ENCODE measurements at places on chromosomes 2 and 18.
A peak's percentile ranks its signal among the peaks of the same experiment; 100 is the strongest.

- no peak for DNase-seq
These were observed 70.6 kb downstream of the COPS8 start for GRCh38 chr2:237156031-237156856.

DNA sequence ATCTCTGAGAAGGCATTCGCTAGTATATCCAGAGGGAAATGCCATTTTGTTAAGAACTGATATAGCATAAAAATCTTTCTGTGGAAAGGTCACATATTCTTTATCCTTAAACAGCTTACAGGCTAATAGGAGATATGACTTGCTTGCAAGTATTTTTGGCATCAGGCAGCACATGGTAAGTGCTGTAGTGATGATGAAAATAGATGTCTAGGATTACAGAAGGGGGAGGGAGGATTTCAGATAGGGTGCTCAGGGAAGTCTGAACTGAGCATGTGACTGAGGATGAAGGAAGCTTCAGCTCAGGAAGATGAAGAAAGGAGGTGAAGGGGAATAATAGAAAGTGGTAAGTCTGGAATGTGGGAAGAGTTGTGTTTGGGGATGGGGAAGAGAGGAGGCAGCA is 158.5 kb upstream of the NOSTRIN start:
- DNase-seq = no peak

DNA sequence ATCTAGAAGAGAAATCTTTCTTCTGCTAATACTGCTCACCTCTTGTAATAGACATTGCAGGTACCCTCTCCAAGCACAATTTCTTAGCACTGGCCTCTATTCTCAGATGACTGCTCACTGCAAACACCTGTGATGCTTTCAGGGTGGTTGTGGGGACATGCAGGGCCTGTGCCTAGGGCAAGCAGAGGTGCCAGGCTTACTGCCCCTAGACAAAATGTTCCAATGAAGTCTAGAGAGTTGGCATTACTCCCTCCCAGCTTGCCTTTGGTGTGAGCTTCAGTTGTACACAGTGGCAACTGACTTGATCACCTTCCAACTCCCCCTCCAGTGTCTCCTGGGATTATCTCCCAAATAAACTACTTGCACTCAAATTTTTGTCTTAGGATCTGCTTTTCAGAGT is 12.9 kb upstream of the TXNDC2 start:
- DNase-seq = no peak

DNA sequence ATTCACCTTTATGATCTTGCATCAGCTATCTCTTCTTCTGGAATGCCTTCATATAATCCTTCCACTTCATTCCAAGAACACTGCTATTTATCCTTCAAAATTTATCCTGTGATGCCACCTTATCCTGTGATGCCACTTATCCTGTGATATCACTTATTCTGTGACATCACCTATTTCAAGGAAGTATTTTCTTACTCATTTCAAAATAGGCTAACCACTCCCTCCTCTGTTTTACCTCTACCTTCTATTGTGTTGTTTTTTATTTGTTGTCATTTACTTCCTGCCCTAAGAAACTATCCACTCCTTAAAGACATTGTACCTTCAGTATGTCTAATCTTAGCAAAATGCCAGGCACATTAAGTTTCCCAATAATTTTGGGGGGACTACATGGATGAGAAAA is 38.8 kb downstream of the CD226 start:
- DNase-seq = no peak

GRCh38 chr18:74356959-74357358 is 41.3 kb downstream of the C18orf63 start:
- DNase-seq = no peak

GRCh38 chr2:186590350-186590758 is 498 bp downstream of the ITGAV start:
- DNase-seq = no peak

DNA sequence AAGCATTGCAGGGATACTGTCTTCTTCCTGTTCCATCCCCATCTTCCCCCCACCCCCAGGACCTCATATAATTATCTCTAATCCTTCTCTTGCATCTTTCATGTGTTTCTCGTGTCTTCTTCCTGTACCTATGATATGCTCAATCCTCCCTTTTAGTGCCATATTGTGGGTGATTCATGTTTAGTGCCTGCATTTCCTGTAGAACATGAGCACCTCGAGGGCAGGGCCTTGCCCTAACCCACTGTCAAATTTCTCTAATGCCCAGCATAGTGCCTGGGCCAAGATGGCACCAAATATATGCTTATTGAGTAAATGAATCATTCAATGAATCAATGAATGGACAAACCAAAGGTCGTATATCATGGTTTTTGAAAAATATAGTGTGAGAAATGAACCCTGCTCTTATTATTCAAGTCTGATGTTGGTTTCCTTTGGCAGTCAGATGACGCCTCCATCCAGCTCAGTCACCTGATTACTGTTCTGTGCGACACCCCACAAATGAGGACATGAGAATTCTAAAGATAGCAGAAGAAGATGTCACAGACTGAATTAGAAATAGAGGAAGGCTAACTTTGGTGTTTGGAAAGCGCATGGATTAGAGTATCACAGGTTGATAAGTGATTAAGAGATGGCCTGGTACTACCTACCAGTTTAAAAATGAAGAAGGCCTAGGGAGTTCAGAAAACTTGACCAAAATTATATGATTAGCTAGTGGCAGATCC is 278.4 kb downstream of the PRKCE start:
- no peak for DNase-seq

GRCh38 chr18:32771169-32771751 is 1.6 kb downstream of the KLHL14 start:
- DNase-seq = no peak

GRCh38 chr18:58908006-58908405 is 43.3 kb downstream of the ZNF532 start:
- DNase-seq = no peak

DNA sequence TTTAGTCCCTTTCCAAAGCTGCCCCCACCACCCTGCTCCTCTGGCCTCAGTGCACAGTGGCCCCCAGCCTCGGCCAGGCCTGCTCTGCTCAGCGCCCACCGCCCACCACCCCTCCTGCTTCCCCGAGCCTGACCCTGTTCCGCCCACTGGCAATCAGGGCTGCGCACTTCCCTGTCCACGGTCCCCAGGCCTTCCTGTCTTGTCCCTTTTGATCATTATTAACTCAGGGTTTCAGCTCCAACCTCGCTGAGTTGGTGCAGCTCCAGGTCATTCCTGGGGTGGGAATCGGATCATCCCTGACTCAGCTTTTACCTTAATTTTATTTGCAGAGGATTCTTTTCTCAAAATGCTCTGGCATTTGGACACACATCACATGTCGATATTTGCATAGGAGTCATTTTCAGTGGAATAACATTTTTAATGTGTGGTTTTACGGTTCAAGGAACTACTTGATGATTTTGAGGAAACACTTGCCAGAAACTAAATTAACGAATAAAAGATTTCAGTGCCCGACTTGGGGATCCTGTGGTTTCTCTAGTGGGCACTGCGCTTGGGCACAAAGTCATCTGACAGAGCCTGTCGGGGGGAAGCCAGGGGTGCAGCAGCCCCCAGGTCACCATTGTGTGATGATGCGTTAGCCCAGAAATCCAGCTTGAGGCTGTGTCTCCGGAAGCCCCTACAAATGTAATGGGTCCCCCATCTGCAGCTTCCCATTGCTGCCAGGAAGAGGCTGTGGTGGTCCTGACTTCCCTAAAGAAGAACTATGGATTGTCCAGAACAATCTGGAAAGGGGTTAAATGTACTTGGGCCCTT is 1.0 kb upstream of the ESPNL start:
- no peak for DNase-seq

DNA sequence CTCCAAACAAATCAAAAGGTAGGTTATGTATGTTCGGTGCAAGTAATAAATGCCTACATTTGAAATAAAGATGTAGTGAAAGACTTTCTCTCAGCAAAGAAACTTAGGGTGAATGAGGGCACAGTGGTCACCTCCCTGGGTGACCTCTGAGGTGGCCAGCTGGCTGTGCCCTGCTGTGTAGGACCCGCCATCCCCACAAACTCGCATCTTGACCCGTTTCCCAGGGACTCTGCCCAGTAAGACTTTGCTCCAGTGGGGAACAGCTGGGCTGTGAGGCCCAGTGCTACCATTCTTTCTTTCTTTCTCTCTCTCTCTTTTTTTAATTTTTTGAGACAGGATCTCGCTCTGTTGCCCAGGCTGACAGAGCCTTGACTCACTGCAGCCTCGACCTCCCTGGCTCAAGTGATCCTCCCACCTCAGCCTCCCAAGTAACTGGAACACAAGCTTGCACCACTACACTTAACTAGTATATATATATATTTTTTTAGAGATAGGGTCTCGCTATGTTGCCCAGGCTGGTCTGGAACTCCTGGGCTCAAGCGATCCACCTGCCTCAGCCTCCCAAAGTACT is 8.2 kb upstream of the GAREM2 start:
- no peak for DNase-seq

DNA sequence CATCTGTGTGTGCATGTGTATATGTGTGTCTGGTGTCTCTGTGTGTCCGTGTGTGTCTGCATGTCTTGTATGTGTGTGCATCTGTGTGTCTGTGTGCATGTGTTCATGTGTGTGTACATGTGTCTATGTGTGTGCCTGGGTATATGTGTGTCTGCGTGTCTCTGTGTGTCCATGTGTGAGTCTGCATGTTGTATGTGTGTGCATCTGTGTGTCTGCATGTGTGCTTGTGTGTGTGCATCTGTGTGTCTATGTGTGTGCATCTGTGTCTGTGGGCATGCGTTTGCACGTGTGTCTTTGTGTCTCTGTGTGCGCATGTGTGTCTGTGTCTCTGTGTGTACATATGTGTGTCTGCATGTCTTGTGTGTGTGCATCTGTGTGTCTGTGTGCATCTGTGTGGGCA is 207.7 kb downstream of the TNS1 start:
- no peak for DNase-seq

- DNase-seq = no peak
These were observed 47.6 kb upstream of the CELF4 start for GRCh38 chr18:37613253-37613565.

- no peak for DNase-seq
These were observed 17.7 kb downstream of the CNDP2 start for GRCh38 chr18:74513883-74514205.

DNA sequence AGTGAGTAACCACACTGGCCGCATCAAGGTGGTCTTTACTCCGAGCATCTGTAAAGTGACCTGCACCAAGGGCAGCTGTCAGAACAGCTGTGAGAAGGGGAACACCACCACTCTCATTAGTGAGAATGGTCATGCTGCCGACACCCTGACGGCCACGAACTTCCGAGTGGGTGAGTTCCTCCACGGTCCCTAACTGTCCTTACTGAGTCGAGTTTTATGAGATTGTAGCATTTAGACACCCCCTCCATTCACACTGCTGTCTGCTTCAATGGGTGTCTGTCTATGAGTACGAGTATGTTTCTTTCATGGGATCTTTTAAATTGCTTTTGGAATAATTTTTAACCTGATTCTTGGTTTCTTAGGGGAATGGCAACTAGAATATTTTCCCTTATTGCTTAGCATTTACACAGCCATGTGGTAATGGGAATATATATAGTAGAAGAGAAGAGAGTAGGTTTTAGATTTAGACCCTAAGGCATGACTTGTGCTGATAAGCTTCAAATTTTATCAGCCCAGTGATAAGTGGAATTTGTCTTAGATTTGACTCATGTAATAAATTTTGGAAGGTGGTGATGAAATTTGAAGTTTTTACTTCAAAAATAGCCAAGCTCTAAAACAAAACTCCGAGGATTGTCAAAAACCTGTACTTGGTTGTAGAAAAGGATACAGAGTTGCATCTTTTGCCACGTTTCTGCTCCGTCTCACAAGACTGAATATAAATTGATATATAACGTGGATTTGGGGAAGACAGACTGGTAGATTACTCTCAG is 188.2 kb downstream of the LTBP1 start:
- DNase-seq = no peak

DNA sequence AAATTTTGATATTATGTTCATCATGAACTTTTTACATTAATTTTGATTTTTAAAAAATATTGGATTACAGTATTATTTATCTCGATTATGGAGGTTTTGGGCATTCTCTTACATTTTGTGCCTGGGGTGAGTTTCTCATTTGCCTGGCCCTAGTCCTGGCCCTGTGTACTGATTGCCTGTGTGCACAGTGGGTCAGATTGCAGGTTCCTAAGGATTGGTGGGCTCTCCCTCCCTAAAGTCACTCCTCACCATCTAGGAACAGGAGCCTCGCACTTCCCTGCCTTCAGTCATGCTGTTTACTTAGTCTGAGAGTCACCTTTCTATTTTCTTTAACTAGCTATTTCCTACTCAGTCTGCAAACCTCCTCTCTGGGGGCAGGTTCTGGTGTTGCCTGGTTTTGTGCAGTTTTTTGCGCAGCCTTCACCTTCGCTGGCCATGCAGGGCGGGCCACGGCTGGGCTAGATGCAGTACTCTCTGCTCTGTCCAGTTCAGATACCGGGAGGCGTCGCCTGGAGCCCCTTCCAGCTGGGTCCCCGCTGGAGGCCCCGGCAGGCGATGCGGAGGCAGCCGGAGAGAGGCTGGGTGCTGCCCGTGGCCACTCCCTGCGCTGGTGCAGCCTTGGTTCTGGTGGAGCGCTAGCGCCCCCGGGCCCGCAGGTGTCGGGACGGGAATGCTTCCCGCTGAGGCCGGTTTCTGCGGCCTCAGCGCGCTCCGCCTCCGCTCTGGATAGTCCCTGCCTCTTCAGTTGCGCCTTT is 23.3 kb upstream of the MC5R start:
- DNase-seq = peak; percentile 5

DNA sequence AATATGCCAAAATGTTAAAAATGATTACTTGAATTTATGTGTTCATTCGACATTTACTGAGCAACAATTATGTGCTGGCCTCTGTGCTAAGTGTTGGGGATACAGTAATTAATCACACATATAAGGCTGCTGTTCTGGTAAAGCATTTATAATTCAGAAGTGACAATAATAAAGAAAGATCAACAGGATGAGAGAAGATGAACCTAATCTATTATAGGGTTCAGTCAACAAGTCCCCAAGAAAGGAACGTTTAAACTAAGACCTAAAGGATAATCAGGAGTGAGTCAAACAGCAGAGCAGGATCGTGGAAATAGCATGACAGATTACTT is 60.1 kb upstream of the COX7A2L start:
- DNase-seq = no peak

GRCh38 chr2:96618596-96619283 is 19.4 kb downstream of the KANSL3 start:
- DNase-seq = no peak

DNA sequence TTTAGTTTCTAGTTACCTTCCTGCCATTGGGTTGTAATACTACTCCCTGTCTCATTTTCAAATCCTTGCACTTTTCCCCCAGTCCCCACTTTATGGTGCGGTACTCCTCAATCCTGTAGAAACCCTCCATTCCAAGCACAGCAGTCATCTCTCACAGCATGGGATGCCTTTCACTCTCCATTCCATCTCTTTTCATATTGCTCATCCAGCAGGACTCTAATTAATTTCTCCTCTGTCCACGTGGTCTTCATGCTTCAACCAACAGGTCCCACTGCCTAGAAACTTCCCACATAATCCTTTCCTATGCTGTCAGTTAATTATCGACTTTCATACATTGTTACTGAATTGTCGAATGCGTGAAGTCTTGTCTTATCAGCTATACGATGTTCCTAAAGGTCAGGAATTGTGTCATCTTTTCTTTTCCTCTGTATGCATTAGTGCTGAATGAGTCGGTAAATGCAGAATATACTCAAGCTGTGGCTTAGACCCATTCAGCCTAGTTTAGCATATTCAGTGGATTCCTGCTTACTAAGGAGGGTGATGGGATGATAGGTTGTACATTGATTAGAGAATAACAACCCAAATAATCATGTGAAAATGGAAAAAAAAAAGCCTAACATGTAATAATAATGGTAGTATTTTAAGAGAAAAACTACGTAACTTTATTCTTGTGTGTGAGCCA is 89.7 kb downstream of the CRIM1 start:
- no peak for DNase-seq

GRCh38 chr18:896315-896714 is 8.4 kb upstream of the ADCYAP1 start:
- no peak for DNase-seq

- peak; percentile 20 for DNase-seq
These were observed 575 bp downstream of the ATL2 start for GRCh38 chr2:38376346-38377049.
